ENCODE measurements at places on chromosomes 3 and 15.

DNA sequence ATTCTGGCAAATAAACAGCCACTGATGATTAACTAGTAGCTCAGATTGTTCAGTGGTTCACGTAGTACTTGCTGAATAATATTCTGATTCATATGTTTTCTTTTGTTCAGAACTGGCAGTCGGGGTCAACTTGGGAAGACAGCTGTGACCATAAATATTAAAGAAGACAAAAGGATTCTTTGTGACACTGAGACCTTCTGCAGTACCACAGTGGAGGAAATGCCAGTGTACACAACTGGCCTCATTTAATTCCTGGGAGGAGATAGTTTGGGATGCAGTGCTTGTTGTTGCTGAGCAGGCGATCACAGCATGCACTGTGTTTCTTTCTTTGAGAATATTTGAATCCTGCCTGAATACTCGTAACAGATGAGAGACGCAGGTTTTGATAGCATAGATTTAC lies 26.7 kb upstream of the MCF2L2 start:
- no peak for DNase-seq

DNA sequence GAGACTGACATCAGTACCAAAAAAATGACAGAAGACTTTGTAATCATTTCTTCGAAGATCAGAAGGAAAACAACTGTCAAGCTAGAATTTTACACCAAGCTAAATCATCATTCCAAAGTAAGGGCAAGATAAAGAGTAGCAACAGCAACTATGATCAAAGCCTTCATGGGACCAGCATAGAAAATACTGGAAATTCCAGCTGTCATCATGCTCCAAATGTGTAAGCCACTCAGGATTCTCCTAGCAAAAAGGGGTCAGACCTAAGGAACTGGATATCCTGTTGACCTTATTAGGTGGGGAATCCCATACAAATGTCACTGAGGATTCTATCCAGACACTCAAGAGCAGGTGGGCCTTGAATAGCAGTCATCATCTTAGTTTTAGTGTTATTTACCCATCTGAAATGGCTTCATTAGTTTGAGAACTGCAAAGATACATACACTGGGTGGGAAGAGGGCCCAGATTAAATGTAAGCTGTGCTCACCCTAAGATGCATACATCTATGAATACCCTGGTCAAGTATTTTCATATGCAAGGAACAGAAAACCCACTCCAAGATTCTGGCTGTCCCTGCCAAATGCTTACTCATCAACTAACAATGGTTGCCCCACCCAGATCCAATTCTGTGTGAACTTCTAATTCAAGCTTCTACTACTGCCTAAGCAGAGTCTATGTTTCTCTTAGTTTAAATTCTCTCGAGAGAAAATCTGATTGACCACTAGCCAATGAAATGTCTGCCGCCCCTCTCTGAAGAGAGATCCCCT lies 33.5 kb downstream of the CLDN18 start:
- no peak for DNase-seq

GRCh38 chr15:94042180-94042928 lies 189.0 kb upstream of the MCTP2 start:
- no peak for DNase-seq

- no peak for DNase-seq
These were observed 194.7 kb downstream of the WNT5A start for GRCh38 chr3:55292360-55292759.

DNA sequence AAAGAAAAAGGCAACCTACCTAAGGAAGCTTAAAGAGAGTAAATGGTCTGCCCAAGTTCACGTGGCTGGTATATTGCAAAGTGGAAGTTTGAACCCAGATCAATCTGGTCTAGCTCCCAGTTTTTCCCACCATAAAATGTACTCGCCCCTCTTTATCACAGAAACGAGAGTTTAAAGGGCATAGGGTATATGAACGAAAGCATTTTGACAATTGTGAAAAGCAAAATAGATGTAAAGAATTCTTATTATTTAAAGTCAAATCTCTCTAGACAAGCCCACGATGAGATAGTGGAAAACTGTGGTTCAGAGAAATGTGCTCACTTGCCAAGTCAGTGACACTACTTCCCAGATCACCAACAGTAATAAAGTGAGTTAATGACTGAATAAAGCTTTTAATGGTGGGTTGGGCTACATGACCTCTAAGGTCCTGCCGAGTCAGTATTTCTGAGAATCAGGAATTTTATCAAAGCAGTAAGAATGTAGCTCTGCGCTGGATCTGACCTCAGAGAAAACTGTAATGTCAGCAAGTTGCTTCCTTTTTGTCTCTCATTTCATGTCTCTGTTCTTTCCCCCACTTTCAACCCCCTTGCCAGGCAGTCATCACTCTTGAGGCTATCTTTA lies 23.3 kb upstream of the NEO1 start:
- DNase-seq: no peak

DNA sequence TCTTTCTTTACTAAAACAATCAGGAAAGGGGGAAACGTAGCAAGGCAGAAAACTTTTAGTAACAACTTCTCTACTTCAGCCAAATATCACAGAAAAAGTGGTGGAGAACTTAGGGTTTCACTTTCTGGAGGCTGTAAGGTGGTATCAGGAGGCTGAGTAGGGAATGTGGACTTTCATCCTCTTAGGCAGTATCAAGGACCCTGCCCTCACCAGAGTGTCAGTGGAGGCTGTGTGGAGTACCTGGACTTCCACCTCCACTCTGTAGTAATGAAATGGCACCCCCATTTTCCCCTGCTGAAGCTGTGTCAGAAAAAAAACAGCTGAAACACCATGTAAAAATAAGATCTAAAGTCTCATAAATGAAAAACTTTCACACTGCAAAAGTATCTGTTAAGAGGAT lies 11.2 kb upstream of the HHLA2 start:
- no peak for DNase-seq

GRCh38 chr3:160448845-160449635 lies 546 bp downstream of the TRIM59 start:
- DNase-seq: peak; percentile 23

- DNase-seq: no peak
These were observed 6.9 kb downstream of the MUC13 start for GRCh38 chr3:124927574-124928045.

DNA sequence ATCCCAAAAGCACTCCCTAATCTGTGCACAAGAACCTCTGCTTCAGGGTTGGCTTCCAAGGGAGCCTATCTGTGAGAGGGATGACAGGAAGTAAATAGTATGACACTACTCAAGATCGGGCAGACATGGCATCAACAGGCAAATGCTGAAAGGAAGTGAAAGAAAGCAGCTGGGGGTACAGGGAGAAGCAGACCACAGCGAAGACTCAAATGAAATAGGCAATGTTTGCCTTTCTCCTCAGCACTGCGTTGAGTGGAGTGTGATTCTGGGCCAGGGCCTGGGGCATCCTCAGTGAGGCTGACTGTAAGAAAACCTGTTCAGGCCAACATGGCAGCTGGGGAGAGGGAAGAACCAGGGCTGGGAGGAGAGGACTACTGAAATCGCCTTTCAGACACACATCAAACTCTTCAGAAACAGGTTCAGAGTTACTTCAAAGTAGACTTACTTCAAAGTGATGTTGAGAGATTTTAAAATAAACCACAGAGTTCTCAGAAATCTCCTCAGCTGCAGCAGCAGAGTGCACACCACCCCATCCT lies 96.6 kb downstream of the SLC9A9 start:
- peak; percentile 2 for DNase-seq

DNA sequence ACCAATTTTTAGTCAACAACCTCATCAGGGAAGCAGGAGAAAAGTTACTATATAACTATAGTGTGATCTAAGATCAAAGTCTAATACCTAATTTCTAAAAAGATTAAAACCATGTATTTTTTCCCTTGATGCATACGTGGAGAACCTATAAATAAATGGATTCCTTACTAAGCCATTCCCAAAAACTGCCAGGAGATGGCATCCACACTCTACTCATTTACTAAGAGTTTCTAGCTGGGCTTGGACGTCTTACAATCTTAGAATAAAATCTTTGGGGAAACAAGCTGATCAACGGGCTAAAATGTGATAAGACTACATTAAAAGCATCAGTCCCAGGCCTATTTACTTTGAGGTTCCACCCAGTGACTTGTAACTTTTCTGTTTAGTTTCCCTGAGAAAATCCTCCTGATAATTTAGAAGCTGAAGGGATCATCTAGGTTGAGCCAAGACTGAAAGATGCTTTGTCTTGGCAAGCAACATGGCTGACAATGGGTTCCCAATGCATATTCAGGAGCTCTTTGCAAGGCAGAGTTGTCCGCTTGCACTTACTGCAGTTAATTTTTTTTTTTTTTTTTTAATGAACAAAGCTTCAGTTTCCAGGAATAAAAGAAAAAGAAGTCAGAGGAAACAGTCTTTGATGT lies 85.5 kb upstream of the FGF12 start:
- no peak for DNase-seq

DNA sequence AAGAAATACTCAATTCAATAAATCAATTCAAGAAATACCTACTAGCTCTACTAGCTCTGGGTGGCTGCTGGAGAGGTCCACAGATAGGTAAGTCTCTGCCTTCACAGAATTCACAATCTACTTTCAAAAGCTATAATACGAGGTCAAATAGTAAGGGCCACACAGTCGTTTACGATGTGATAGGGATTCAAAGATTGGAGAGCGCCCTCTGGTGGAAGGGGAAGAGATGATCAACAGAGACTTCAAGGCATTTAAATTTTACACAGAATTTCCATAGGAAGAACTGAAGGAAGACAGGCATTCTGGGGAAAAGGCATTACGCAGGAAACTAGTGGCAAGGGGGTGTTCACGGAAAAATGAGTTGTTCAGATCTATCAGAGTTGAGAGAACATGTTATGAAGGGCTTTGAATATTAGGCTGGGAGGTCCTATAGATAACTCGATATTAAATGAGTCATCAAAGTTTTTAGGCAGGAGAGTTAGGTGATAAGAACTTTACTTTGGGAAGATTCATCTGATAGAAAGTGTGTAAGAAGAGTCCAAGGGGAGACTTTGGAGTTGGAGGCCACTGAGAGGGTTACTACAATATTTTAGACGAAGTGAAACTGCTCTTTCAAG lies 128.8 kb downstream of the FRMD5 start:
- peak; percentile 23 for DNase-seq

DNA sequence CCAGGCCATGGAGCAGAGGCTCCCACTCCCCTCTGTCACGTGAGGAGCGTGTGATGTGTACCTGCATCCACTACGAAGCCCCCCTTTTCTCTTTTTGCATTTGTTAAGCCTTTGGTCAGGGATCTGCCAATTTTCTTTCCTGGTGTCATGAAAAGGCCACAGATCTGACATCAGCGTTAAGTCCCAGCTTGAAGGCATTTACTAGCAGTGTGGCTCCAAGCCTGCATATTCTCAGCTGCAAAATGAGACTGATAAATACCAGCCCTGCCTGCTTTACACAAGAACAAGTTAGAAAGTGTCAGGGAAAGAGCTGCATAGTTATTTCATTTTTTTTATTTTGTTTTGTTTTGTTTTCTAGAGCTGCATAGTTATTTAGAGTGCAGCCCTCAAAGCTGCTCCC lies 2.3 kb upstream of the ANKRD63 start:
- DNase-seq: no peak

GRCh38 chr15:70192041-70192440 lies 94.3 kb upstream of the TLE3 start:
- DNase-seq: no peak

DNA sequence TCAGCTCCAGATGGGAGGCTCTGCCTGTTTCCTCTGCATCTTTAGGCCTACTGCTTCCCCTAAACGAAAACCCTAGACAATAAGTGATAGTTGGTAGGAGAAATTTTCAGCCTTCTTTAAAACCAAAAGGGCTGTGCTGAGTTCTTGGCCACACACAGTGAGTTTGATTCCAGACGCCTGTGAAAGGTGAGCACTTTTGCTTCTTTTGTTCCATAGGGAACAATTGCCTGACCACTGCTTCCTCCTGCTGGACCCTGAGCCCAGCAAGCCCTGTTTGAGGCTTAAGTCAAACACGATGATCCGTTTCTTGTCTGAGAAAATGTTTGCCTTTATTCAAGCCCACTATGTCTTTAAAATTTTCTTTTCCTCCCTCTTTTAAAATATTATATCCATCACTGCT lies 493.9 kb downstream of the ZIC1 start:
- DNase-seq: no peak

GRCh38 chr3:124985349-124985748 lies 50.8 kb upstream of the MUC13 start:
- DNase-seq: no peak

DNA sequence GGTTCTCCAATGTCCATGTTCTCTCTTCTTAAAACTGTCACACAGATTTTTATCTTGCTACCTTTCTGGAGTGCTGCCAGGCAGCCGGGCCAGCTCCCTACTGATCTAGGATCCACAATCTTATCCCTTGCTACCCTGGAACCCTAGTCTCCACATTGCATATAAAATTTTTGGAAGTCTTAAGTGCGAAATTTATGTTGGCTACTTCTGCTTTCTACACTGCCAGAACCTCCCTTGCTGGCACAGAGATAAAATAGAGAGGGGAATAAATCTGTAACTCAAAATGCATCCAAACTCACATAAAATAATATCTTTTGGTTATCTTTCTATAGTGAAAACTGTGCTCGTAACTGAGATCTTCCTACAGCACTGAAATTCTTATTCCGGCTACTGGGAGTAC lies 182.6 kb downstream of the ZPLD1 start:
- no peak for DNase-seq

- no peak for DNase-seq
These were observed 1.2 kb upstream of the HYAL2 start for GRCh38 chr3:50323614-50324199.

DNA sequence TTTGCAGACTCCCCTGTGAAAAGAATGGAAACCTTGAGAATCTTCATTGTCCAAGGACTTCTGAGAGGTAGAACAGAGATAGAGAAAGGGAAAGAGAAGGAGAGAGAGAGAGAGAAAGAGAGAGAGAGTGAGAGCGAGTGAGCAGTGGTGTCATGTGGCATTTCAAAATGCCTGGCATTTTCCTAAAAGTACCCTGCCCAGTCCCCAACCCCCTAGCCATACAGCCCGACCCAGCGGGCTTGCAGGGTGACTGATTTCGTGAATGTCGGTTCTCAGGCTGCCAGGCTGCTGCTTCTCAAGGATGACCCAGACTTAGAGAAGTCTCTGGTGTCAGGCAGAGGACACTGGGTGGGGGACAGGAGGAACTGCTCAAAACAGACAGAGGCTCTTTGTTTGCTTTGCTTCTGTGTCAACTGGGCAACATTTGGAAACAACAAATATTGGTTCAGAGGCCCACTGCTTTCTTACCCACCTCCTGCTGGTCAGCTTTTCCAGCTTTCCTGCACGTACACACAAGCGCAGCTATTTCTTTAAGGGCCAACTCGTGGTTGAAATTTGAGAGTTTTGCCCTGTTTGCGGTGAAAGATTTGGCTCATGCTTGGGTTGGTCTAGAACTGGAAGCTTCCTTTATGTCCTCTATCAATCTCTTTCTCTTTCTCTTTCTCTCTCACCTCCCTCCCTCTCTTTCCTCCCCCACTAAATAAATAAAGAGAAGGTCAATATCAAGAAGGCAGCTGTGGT lies 3.7 kb upstream of the TF start:
- DNase-seq: no peak

- no peak for DNase-seq
These were observed 2.5 kb downstream of the APPL1 start for GRCh38 chr3:57230006-57230405.

GRCh38 chr15:83904107-83905040 lies 250.5 kb downstream of the ADAMTSL3 start:
- no peak for DNase-seq

- no peak for DNase-seq
These were observed 9.2 kb upstream of the NME9 start for GRCh38 chr3:138338811-138339210.

GRCh38 chr3:50675179-50676030 lies 678 bp downstream of the DOCK3 start:
- peak; percentile 31 for DNase-seq

All from stimulated activated CD8-positive, alpha-beta memory T cell treated with anti-CD3 and anti-CD28 coated beads, Interleukin-7, amount 100 ng/mL, for 24 hours (primary cell).